ENCODE measurements at places on chromosomes 5 and 9.

- DNase-seq, result no peak
Observed at GRCh38 chr5:174376726-174377373, 331.3 kb downstream of the NSG2 start.

DNA sequence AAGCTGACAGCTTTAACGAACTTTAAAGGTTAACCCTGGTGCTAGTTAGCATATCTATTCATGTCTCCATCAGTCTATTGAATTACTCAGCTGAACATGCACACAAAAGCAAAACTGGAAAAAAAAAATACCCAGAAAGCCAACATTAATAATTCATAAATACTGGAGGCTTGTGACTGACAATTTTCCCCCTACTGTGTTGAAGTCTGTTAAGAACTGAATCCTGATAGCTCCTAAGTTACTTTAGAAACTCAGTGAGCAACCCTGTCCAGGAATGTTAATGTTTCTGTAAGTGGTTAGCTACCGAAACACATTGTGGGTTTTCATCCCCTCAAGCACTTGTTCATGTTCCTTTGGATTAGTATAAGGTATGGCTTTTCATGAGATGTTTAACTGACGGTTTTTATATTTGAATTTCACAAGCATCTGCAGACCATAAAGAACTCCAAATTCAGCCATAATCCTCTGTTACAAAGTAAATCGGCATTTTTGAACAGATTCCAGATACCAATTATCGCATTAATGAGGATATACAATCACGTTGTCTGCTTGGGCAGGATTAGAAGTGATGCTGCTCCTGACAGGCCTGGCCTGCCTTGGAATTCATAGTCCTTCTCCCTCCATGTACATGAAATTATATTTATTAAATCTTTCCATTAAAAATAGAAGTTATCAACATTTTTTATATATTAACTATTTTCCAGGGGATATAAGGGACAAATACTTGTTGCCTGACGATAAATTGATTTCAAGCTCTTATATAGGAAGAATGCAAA, 331.2 kb downstream of the TLE4 start:
- DNase-seq, result no peak

- DNase-seq, result no peak
Observed at GRCh38 chr5:140219068-140219991, 44.3 kb downstream of the CYSTM1 start.

DNA sequence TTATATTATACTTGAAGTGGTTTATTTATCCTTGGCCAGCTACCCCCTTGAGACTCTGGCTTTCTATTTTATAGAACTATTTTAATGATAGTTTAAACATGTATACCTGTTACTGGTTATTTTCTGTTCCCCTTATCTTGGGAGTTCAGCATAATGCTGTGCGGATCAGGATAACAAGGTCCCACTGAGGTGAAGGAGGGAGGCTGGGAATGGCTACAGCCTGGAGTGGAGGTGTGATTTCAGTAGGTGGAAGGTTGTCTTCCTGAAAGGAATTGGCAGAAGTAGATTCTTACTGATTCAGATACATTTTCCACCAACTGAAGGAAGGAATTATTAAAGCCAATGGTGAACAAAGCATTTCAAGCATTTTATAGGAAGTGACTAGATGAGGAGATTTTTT, 38.9 kb downstream of the PAM start:
- DNase-seq, result no peak

DNA sequence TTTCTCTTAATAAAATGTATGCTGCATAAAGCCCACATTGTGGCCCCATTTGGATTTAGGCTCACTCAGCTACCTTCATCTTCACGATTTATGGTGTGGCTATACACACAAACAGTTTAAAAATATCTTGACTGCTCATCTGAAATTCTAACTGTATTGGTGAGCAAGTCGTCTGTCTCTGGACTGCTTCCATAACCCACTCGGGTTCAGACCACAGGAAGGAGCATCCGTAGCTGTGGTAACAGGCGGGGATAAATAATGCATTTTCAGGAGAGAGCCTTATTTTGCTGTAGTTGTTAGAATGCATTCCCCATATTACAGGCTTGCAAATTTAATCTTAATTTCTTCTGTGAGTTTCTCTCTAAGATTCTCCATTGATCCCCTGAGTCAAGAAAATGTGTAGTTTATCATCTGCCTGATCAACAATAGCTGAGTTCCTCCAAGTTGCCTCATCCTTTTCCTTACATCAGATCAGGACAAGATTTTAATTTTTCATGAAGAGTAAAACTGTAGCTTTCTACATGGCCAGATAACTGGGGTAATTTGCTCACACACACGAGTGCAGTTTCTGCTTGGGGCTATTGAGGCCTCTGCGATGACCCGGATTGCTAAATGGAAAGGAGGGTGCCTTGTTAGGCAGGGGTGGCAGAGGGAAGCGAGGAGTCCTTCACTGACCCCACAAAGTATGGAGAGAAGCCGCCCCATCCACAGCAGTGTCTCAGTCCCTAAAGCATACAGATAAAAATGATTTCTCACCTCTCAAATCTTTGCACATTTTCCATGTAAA, 133.9 kb downstream of the FSTL4 start:
- no peak for DNase-seq
